ENCODE measurements at places on chromosomes 3 and 15.

DNA sequence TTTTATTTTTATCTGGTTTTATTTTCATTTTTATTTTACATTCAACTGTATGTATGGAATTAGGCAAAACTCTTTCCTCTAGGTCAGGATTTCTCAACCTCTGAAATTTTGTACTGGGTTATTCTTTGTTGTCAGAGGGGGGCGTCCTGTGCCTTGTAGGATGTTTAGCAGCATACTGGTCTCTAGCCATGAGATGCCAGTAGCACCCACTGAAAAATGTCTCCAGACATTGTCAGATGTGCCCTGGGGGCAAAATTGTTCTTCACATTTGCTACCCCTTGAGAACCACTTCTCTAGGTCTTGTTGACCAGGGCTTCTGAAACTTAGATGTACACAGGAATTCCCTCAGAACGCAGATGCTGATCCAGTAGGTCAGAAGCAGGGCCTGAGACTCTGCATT is 5.4 kb downstream of the CHRNA5 start:
- DNase-seq: no peak

DNA sequence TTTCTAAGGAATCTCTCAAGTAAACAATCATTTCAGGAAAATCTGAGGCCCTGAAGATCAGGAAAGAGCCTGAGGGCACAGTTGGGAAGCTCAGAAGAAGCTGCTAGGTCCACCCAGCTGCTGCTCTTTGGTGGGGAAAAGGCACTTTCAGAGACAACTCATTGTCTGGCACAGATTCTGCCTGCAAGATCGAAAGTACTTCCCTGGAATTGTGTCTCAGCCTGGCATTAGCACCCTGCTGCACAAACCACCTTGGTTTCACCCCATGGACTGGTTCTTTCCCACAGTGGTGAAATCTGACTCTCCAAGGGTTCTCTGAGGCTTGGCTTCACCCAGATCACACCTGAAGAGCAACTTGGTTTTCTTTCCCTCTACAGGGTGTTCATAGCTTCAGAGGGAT is 18.7 kb downstream of the THRB start:
- DNase-seq: no peak

DNA sequence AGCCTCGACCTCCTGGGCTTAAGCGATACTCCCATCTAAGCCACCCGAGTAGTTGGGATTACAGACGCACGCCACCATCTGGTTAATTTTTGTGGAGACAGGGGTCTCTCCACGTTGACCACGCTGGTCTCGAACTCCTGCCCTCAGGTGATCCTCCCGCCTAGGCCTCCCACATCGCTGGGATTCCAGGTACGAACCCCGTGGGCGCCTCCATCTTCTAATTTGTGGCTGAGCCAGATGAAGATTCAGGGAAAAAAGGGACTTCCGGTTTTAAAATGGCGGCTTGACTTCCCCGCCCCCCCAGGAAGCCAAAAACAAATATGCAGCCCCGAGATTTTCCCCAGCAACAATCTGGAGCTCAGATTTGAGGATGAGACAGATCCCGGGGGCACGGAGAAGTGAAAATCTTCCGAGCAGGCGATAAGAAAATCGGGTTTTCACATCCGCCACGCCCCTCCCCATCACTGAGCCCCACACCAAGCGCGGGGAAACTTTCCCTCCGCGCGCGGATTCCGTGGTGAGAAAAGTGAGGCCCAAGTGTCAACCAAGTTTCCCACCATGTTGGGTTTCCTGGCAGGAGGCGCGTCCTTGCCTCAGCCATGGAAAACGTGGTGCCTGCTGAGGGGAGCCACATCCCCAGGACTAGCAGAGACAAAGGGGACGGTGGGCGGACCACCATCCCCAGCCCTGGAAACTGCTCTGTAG is 15.4 kb downstream of the CHST14 start:
- DNase-seq: no peak

DNA sequence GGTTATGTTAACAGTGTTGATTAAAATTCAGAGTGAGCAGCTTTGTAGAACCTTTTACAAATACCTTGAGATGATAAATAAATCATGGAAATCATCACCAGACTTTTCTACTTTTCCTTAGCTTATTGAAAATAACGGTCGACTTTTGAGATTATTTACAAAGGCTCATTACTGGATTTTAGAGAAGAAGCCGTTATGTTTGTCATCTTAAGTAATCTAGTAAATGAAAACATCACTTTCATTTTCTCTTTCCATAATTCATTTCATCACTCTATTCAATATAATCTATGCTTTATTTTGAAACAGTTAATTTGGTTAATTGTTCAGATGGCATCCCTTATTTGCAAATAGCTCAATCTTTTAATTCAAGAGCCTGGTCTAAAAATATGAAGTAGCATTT is 3.6 kb downstream of the PLCL2 start:
- DNase-seq: no peak

GRCh38 chr3:129025108-129025507 is 24.0 kb downstream of the EFCC1 start:
- DNase-seq: no peak

GRCh38 chr15:26773917-26774316 is 1.1 kb upstream of the GABRB3 start:
- no peak for DNase-seq

DNA sequence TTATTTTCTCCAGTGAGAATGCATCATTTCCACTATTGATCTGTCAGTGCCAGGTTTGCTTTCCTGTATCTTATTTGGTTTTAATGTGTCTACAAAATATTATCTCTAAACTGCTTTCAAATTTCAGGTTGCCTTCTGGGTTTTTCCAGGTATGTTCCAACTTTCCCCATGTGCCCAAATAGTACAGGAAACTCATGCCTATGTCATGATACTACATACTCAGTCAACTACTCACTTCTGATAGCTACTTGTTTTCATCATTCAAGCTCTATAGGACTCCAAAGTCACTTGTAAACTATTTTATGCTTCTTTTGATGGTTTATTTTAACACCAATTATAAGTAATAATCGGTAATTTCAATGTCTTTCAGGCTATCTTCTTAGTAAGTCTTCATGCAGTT is 134.8 kb upstream of the TTC14 start:
- DNase-seq: no peak

- no peak for DNase-seq
Observed at GRCh38 chr3:168671091-168671490, 575.4 kb upstream of the GOLIM4 start.

DNA sequence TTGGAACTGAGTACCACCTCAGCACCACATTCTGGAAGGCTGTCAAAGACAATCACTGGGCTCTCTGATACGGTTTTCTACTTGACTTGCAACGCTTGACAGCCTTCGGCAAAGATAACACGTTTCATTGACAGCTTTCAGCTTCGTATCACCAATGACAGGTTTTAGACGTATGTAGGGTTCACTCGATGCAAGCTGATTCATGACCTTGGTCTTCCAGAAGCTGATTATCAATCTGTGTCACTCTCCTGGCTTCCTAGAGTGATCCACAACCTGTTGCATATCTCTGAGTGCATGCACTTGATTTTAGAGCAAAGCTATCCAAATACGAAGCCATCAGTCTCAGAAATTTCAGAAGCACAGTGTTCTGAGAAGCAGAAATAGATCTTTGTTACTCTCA is 381.6 kb downstream of the FEZF2 start:
- DNase-seq: no peak

GRCh38 chr3:125511420-125512118 is 8.4 kb downstream of the SNX4 start:
- DNase-seq: no peak

DNA sequence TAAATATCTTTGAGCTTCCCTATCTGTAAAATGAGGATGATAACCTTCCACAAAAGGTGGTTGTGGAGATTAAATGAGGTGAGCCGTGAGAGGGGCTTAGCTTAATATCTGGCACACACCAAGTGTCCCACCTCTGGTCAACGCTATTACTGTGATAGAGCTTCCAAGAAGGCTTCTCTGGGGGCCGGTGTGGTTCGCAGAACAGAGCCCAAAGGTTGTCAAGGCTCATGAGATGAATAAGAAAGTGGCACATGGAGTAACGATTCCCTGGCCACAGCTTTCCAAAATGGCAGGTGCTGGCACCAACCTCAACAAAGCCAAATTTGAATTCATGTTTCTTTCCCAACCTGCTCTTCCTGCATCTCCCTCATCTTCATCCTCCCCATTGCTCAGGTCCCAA is 10.4 kb downstream of the KY start:
- no peak for DNase-seq

DNA sequence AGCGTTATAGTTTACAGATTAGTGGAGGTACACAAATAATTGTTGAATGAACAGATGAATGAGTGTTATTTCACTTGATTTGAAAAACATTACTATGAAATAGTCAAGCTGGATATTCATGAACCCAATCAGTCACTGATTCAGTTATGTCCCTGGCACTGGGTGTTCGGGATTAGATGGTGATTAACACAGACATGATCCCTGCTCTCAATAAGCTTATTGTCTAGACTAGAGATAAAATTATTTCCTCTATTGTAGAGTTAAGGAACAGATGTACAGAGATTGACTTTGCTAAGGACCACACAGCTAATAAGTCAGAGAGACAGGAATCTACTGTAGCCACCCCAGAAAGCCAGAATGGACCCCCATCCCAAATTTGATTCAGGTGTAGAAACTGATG is 963 bp downstream of the GRAMD1C start:
- DNase-seq: no peak

DNA sequence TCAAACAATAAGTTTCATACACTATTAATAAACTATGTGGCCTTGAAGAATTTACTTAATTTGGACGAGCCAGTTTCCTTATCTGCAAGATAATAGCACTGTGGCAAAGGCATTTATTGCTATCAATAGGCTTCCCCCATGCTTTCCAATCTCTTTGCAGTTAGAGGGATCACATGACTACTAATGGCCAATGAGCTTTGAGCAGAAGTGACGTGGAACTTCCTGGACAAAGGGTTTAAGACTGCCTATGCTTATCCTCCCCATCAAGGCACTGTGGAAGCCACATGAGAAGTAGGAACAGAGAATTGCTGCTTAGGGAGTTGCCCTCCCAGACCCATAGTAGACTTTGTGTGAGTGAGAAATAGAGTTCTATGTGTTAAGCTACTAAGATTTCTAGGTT is 16.7 kb upstream of the ZMAT3 start:
- no peak for DNase-seq

Measured in NCI-H748 treated with DMSO at 0.1 percent for 48 hours (cell line).